ENCODE measurements at places on chromosomes 1 and 21.

GRCh38 chr1:229032375-229032774 is 238.5 kb upstream of the RAB4A start:
- DNase-seq: no peak

- DNase-seq: no peak
Measured at GRCh38 chr1:204549313-204549712, 33.1 kb downstream of the MDM4 start.

DNA sequence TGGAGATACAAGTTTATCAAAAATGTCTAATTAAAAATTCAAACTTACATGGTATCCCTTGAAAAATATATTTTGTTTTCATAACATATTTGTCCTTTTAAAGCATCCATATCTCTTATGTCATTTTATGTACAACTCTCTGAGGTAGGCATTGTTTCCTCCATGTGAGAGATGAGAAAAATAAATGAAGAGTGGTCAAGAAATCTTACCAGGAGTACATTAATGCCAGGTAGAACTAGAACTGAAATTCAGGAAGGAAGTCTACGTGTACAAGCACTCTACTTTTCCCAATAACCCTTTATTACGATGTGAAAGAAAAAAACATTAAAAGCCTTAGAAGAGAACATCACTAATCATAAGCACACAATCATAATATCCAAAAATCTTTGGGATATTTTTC is 5.6 kb downstream of the BRINP3 start:
- DNase-seq: no peak

GRCh38 chr1:23906731-23907130 is 6.4 kb downstream of the CNR2 start:
- DNase-seq: no peak

DNA sequence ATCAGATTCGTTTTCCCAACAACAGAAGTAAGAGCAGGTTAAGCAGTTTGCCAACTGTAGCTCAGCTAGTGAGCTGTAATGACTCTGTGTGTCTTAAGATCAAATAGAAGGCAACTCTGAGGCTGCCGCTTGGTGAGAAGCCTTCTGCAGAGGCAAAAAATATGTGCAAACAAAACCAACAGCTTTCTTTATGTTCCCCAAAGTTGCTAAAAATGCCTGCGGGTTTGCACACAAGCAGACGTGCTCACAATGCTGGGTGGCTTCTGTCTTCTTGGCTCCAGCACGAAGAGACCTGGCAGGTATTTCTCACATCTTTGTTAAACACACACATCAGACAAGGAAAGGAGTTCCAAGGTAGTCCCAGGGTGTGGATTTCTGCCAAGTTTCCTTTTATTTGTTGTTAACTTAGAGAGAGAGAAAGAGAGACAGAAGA is 158.9 kb upstream of the JUN start:
- DNase-seq: no peak

GRCh38 chr1:54017979-54018378 is at the start of gene LDLRAD1:
Gene LDLRAD1 (minus strand): TSS chr1:54018186. CDS start chr1:54018112, 74 bp downstream.
- DNase-seq: no peak

DNA sequence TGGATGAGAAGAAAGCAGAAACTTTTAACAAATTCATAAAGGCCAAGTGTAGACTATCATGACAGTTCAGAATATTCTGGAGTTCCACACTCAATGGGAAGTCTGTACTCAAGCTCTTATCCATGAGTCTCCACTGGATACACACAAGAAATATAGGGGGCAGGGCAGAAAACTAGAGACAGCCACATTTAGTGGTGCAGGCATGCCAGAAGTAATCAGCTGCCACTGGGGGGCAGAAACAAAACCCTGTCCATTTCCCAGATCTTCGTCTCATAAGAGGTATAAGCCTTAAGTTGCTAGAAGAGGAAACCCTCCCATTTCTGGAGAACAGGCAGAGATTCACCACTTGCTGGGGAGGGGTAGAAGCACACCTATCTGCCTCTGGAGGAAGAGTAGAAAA is 166.8 kb upstream of the GALNT2 start:
- no peak for DNase-seq

DNA sequence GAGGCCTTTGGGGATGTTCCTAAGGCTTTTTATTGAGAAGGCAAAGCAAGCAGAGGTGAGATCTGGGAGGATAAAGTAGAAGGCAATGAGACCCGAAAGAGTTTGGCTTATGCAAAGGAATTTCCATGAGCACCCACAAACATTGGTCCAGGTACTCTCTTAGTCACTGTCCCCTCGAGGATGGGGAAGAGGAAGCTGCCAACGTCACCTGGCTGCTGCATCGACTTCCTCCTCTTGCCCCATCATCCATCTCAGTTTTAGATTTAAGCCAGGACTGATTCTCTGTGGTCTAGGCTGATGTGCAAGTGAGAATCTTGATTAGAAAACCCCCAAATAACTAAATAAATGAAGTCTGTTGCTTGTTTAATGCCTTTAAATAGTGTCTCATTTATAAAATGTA is 28.7 kb downstream of the RUNX1 start:
- DNase-seq: no peak

DNA sequence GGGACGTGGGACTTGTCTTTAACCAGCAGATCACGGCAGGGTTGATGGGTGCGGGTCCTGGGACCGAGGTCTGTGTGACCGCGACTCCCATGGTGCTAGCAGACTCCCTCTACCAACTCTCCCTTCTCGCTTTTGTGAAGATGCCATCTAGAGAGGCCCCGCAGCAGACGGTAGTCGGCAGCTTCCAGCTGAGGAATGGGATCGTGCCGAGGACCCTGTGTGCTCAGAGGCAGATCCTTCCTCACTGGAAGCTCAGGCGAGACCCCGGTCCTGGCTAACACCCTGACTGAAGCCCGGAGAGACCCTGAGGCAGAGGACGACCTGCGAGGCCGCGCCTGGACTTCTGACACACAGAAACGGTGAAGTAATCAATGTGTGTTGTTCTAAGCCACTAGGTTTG is 12.5 kb upstream of the SPATC1L start:
- no peak for DNase-seq

DNA sequence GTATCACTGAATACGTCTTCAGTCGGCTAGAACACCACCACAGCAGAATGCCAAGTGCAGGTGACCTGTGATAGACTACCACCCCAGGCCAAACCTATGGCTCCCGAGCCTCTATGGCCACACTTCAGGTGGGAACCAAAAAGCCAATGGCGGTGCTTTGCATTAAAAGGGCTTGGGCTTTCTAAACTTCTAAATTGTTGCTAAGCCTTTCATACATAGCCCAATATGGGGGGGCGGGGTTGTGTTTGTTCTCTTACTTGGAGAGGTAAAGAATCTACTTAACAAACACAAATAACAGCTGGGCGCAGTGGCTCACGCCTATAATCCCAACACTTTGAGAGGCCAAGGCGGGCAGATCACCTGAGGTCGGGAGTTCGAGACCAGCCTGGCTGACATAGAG is 19.7 kb downstream of the USP48 start:
- DNase-seq: no peak

Measured in suppressor macrophage treated with lipopolysaccharide for 1 hour (primary cell).